Breast epithelium (tissue), 4 donors: ENCODE measurements at places on chromosomes 7 and 10. TPM values are rescaled to one million over a fixed set of nuclear protein-coding genes. Genes with fewer than 3 reads are reported as not detected.
A peak's percentile ranks its signal among the peaks of the same experiment; 100 is the strongest.

GRCh38 chr10:63634488-63635065, 113.4 kb downstream of the REEP3 start:
- no peak for DNase-seq
- no peak overlapping the region for H3K27ac ChIP-seq
- H3K27me3 ChIP-seq, result no peaks in the 10 kb centered on the region
- H3K4me3 ChIP-seq, result no peak overlapping the region

DNA sequence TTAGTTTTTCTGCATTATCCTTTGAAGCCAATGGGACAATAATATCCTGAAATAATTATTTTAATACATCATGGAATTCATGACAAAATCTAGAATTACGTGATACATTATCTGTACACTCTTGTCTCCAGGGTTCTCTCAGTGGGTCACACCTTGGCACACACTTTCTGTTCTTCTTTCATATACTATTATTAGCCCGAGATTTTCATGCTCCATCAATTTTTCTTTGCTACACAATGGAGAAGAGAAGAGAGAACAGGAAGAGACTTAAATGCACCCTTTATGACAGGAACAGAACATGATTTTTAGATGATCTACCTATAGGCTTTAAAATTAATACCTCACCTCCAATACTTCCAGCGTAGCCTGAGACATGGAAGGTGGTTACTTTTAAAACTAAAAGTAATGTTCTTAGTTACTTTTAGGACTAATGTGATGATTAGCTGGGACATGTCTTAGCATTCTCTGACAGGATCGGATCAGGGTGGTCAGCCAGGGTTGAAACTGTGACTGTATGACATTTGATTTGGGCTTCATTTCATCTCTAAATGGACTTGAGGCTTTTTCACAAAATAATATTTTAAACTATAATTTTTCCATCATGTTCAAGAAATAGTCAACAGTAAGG, 148.2 kb upstream of the WNT16 start:
- H3K36me3 ChIP-seq, result no peaks in the 10 kb centered on the region
- no peak overlapping the region for H3K4me3 ChIP-seq
- no peaks in the 10 kb centered on the region for H3K27me3 ChIP-seq
- H3K27ac ChIP-seq, result no peak overlapping the region
- no peaks in the 10 kb centered on the region for H3K4me1 ChIP-seq

POLL gene
- 20.3 TPM for total RNA-seq

DNA sequence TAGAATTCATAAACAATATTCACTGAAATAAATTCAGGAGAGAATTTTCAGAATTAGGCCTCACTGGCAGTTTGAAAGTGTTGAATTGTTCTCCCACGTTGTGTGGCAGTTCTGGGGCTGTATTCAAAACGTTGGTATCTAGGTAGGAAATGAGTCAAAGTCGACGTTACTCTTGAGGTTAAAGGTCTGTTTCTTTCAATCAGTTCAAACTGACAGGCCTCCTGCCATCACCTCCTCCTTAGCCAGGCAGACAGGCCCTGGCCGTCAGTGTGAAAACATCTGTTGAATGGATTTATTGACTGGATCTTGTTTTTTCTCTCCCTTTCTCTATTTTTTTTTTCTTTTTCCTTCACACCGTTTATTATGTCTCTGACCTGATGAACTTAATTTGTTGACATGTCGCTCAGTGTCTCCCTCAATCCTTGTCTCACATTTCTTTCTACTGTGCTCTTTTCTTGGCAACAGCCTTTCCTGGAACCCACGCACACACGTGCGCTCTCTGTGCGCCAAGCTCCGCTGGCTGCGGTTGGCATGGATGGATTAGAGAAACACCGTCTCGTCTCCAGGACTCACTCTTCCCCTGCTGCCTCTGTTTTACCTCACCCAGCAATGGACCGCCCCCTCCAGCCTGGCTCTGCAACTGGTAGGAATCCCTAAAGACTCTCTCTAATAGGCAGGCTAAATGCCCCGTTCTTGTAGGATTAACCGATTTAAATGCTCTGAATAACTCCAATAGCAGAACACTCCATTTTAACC, 231.7 kb downstream of the HDAC9 start:
- H3K4me3 ChIP-seq, result no peak overlapping the region
- no peaks in the 10 kb centered on the region for H3K27me3 ChIP-seq

GRCh38 chr10:48802611-48803071, 118.0 kb downstream of the WDFY4 start:
- no peak overlapping the region for H3K4me3 ChIP-seq
- H3K4me1 ChIP-seq, result no peaks in the 10 kb centered on the region
- no peaks in the 10 kb centered on the region for H3K27me3 ChIP-seq
- no peaks in the 10 kb centered on the region for H3K36me3 ChIP-seq
- H3K27ac ChIP-seq, result no peak overlapping the region

GRCh38 chr7:29408841-29409243, 154.8 kb upstream of the PRR15 start:
- no peaks in the 10 kb centered on the region for H3K4me1 ChIP-seq

DNA sequence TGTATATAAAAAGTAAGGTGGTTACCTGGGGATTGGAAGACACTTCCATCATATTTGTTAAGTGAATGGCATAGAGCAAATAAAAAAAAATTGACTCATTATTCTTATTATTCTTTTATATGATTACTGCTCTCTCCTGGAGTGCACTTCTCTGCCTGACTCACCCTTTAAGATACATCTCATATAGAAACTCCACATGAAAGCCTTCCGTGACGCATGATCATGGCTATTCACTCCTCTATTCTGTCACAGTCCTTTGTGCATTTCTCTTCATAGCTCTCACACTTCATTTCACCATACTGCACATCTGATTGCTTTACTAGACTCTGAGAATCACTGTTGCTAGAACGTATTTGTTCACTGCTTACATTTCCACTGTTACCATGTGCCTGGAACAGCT, 597.3 kb downstream of the CNTNAP2 start:
- no peaks in the 10 kb centered on the region for H3K36me3 ChIP-seq
- no peak overlapping the region for H3K27ac ChIP-seq
- H3K4me1 ChIP-seq, result no peaks in the 10 kb centered on the region
- H3K27me3 ChIP-seq, result no peaks in the 10 kb centered on the region

DNA sequence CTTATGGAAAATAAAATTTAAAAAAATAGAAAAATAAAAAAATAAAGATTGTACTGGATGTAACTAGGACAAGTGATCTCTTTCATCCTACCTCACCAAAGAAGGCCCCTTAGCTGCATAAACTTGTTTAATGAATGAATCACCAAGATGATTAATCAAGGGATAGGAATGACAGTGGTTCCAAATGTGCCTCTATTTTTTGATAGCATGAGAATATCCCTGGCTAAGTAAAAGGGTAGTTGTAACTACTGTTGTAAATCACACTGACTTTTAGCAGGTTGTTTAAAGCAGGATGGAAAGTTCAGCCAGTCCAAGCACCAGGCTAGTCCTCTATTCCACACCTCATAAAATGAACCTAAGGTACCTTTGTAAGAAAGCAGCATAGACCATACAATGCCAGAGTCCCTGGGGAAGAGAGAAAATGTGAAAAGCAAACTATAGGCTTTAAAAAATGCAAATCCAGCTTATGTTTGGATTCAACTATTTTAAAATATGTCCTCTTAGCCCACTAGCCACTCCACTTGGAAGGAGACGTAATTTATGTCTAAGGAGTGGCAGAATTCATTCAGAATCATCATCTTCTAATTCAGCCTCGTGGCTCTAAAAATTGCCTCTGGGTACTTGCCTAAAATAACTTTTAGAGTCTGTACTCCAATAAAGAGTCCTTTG, 126.8 kb downstream of the SKIDA1 start:
- no peaks in the 10 kb centered on the region for H3K27me3 ChIP-seq
- no peak for DNase-seq
- no peaks in the 10 kb centered on the region for H3K4me1 ChIP-seq
- H3K4me3 ChIP-seq, result no peak overlapping the region
- no peaks in the 10 kb centered on the region for H3K36me3 ChIP-seq

C10orf67 gene
- 0.29 TPM for total RNA-seq

DNA sequence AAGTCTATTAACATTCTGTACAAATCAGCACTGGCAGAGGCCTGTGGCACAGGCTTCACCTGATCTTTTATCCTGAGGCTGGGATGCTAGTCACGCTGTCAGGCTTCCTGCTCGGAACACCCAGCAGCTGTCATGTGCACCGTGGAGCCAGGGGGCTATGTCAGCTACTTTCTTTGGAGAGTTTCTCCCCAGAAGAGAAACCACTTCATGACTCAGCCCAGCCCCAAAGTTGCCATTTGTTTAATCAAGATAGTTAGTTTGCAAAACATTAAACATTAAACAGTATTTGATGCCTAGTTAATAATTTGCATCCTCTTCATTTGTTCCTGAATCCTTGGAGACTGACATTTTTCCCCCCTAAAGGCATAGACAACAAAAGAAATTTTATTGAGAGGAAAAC, at the start of gene HABP2:
Gene HABP2 (plus strand): TSS at position 353 of the 400 bp plus-strand sequence. CDS start 69 bp downstream, outside the sequence.
- H3K27ac ChIP-seq, result peak within 1 kb of the TSS; percentile 70
- no peaks in the 10 kb centered on the region for H3K27me3 ChIP-seq
- no peak for DNase-seq
- H3K36me3 ChIP-seq, result no peaks in the 10 kb centered on the region
- H3K4me1 ChIP-seq, result peaks cover 15% of the 10 kb centered on the region

DNA sequence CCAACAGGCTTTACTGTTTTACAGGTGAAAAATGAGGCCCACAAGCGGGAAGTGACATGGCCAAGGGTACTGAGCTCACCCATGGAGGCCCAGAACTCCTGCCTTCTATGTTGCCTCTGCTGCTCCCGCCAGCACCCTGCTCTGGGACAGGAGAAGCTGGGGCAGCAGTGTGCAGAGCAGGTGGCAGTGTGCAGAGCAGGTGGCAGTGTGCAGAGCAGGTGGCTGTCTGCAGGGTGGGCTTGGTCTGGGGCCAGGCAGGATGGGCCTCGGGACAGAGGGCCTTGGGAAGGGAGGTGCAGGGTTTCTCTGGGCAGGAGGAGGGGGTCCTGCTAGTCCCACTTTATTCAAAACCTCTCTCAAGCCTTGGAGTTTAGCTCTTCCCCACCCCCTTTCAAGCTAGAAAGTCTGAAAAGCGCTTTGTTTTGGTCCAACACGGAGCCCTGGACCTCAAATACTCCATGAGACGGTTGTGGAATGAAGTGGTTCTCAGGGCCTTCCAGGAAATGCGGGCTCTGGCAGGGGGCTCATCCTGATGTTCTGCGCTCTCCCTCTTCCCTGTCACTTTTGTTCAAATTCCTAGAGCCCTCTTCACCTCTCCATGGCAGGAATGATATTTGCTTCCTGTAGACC, 26.8 kb downstream of the TSPAN15 start:
- no peak for DNase-seq
- no peak overlapping the region for H3K27ac ChIP-seq
- H3K36me3 ChIP-seq, result no peaks in the 10 kb centered on the region
- no peak overlapping the region for H3K4me3 ChIP-seq

DNA sequence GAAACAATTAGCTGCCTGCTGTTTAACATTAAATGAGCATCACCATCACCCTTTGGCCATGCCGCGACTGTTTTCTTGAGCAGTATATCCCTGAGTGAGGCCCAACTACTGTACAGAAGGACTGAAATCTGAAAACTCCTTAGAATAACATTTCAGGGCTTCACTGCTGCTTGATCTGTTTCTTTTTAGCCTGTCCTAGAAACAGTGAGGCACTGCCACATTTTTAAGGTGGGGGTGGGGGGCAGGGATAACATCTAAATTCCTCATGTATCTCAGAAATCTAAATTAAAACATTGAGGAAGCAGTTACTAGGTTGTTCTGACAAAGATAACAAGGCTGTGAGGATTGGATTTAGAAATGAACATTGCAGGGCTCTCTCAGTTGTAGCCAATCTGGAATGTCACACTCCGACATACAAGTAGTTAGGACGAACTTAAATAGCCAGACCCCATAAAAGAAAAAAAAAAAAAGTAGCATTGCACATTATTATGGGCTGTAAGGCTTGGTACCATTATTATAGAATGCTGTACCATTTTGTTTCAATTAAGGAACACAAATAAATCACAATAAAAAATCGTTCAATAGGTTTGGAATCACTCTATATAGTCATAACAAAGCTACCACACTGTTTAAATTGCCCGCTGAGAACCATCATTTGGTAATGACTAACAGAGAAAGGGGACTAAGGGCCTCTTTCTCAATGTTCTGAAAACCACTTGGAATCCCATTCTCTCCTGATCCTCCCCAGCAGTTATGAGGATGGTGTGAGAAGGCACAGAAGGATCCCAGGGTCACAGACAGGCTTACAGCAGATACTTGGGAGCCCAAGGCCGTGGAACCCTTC, 256.1 kb downstream of the INHBA start:
- H3K4me1 ChIP-seq, result no peaks in the 10 kb centered on the region
- no peak overlapping the region for H3K27ac ChIP-seq
- DNase-seq, result no peak

GRCh38 chr10:18219146-18219545, 78.9 kb downstream of the CACNB2 start:
- no peak overlapping the region for H3K27ac ChIP-seq
- no peaks in the 10 kb centered on the region for H3K4me1 ChIP-seq
- H3K4me3 ChIP-seq, result no peak overlapping the region

KEL gene
- 0.16 TPM for total RNA-seq

GRCh38 chr10:88274286-88274685, 308.8 kb downstream of the RNLS start:
- H3K4me1 ChIP-seq, result no peaks in the 10 kb centered on the region
- no peak overlapping the region for H3K4me3 ChIP-seq
- no peak overlapping the region for H3K27ac ChIP-seq
- H3K27me3 ChIP-seq, result no peaks in the 10 kb centered on the region
- DNase-seq, result no peak

GRCh38 chr7:25617214-25617613, 388.9 kb upstream of the NPVF start:
- DNase-seq, result no peak
- no peaks in the 10 kb centered on the region for H3K4me1 ChIP-seq
- no peak overlapping the region for H3K4me3 ChIP-seq
- H3K27ac ChIP-seq, result no peak overlapping the region
- H3K36me3 ChIP-seq, result no peaks in the 10 kb centered on the region

DNA sequence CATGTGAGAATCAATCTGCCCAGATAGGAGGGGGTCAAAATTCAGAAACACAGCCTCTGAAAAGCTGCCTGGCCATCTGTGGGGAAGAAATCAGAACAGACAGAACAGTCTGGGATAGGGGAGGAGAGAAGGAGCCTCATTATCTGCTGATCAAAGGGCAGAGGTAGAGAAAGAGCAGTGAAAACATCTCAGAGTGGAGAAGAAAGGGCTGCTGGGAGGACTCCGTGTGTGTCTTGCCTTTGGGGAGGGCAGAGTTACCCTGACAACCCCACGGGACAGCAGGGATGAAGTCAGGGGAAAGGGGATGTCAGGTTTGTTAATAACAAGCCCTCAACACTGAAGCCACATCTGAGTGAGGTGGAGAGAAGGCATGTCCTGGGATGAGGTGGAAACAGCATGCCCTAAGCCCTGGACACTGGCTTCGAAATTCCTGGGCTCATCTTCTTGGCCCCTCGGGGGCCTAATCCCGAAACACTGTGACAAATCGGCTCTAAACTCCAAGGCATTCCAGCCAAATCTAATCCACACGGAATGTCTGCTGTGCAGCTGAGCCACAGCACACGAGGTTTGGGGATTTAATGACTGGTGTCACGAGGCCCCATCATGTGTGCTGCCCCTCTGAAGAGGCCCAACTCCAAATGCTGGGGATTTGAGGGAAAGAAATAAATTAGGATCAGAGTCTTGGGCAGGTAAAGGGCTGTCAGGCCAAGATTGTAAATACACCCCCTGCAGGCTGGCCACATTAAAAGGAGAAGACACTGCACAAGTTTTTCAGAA, 82.8 kb upstream of the FGFR2 start:
- no peak for DNase-seq
- H3K36me3 ChIP-seq, result no peaks in the 10 kb centered on the region
- H3K4me1 ChIP-seq, result no peaks in the 10 kb centered on the region
- H3K4me3 ChIP-seq, result no peak overlapping the region
- H3K27ac ChIP-seq, result no peak overlapping the region

NKX1-2 gene
- total RNA-seq, result 0.33 TPM

- no peaks in the 10 kb centered on the region for H3K4me1 ChIP-seq
- no peak overlapping the region for H3K27ac ChIP-seq
- no peak for DNase-seq
- H3K36me3 ChIP-seq, result no peaks in the 10 kb centered on the region
Observed at GRCh38 chr10:127983344-127984100, 76.6 kb downstream of the PTPRE start.
